ENCODE measurements at places on chromosomes 5 and 9. TPM values are rescaled to one million over a fixed set of nuclear protein-coding genes. Genes with fewer than 3 reads are reported as not detected.

- DNase-seq, result no peak
Measured at GRCh38 chr5:14380712-14381111, 200.9 kb upstream of the OTULINL start.

DNA sequence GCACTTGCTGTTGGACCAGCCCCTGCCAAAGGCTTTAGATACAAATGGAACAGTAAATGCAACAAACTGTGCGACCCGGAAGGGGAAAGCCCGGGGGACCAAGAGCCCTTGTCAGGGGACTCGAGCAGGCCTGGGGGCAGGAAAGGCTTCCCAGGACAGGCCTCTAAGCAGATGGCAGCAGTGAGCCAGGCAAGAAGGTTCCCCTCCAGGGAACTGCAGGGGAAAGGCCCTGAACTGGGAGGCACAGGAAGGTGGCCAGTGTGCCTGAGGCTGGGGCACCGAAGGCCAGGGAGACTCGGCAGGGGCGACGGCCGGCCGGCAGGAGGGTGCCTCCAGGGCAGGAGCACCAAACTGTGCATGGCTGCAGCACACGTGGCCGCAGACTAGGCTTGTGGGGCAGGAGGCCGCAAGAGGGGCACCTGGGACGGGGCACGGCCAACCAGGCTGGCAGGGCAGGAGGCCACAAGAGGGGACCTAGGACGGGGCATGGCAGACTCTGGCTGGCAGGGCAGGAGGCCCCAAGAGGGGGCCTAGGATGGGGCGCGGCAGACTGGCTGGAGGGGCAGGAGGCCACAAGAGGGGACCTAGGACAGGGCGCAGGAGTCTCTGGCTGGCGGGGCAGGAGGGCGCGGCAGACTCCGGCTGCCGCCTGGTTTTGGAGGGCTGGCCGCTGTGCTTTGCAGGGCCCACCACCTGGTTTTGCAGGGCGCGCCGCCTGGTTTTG lies 10.0 kb downstream of the VAV2 start:
- DNase-seq, result no peak

DNA sequence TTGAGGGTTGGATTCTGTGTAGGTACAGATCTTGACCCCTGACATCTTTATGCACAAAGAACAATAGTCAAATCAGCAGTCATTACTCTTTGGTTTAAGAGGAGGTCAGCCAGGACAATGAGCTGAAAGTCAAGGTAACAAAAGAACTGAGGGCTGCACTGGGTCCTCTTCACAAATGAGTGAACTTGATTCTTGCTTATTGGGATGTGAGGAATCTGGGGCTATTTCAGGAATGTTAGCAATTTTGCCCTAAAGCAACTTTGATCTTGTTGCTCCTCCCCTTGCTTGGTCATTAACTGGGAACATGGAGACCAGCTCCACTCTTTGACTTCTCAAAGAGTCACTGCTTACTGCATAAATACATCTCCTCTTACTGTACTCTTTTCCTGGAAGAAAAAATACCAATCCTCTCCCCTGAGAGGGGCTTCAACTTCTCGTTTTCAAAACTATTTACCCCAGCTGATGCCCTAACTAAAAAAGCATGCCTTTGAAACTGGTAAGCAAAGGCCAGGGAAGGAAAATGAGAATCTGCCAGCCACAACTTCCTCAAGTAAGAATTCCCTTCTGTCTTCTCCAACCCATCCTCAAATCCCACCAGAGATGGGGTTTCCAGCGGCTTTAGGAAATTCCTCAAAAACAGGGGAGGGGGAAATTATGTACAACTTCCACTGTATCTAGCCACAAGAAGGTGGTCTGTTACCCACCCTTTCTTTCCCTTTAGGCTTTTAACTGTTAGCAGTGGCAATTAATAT lies 368.3 kb downstream of the ENC1 start:
- DNase-seq, result no peak

DNA sequence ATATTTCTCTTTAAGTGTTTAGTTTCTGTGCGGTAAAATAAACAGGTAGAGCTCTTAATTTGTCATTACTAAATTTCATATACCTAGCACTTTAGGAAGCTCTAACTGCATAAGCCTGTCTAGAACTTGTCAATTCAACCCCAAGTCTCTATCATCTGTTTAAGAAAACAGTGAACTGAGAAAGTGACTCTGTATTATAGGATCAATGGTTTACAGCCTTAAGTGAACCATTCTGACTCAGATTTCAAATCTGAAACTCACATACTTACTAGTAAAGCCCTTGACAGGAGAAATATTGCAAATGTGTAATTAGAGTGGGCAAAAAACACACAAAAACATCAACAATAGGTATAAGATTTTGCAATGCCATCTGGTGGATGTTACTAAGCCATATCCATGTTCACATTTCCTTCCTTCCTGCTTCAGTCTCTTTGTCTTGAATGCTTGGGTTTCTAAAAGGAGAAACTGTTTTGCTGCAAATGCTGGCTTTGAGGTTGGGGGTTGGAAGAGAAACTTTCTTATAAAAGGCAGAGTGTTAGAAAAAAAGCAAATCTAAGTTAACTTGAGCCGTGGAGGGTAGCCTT lies 101.8 kb downstream of the DOCK8 start:
- no peak for DNase-seq

DNA sequence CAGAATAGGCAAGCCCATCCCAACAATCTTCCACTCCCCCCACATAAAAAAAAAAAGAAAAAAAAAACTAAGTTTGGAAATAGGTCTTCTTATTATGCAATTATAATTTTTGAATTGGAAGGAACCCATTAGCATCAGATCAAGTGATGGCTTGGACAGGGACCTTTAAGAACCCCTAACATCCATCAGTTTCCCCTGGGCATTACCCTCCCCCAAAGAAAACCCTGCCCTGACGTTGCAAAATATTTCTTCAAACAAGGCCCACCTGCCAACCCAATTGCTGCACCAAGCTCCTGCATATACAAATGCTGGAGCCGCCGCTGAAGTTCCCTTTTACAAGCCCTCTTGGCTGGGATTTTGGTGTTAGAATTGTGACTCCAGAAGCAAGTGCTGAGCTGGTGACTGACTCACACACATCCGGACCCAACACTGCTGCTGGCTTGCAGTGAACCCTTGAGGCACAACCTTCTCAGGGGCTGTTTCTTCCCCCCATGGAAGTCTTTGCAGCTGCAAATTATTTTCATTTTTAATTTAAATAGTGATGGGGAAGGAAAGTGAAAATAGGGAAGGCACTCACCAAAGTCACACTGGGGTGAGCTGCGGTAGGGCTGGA lies 56.1 kb upstream of the AFAP1L1 start:
- no peak for DNase-seq

DNA sequence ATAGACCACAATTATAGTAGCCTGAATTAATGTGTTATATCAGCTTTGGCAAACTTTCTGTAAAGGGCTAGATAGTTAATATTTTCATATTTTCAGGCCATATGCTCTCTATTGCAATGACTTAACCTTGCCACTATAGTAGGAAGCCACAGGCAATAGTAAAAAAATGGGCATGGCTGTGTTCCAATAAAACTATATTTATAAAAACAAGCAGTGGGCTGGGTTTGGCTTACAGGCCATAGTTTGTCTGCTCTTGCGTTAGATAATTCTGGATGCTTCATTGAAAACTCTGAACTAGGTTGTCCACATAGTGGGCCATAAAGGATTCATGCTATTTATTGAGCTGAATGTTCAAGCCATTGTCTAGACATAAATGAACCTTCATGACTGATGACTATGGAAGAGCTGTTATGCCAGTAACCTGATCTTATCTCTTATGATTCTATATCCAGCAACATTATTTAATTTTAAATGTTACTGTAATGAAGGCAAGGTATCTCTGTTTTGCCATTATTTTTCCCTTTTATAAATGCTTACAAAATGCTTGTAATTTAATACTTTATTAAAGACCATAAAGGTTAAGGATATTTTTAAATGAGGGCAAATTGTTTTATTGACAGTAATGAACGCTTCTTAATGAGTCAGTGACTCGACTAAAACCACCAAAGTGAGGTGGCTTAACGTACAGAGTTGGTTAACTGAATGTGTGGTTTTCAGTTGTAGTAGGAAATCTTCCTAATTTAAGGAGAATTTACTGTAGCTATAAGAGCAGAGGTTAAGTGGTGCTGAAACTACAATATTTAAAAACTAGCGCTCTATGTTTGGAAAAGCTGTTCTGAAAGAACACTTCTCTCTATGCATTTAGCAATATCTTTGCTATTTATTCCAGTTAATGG lies 560.6 kb downstream of the PRR16 start:
- no peak for DNase-seq

IL9 gene
- not detected for polyA plus RNA-seq

TYRP1 gene
- 0.18 TPM for polyA plus RNA-seq

UBE2QL1 gene
- 2.7 TPM for polyA plus RNA-seq

ECM2 gene
- 1.2 TPM for polyA plus RNA-seq
